HS-27A (cell line): ENCODE measurements at places on chromosomes 2 and 18.
A peak's percentile ranks its signal among the peaks of the same experiment; 100 is the strongest.

GRCh38 chr2:195495351-195495750, 161.7 kb upstream of the SLC39A10 start:
- no peak for DNase-seq

DNA sequence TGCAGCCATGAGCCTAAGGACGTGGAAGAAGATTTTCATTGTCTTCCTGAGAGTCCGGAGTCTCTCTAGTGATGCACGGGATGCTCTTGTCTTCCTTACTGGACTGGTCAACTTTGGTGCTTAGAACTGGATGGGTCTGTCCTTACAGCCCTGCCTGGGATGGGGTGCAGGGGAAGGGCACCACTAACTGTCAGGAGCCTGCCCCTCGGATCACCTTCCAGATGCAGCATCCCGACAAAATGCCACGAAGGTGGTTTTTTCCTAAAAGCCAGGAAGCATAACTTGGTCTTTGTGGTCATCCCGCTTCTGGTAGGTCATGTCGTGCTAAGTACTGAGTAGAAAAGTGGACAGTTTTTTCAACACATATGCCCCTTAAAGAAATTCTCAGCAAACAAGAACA, 207.4 kb upstream of the TWIST2 start:
- no peak for DNase-seq

DNA sequence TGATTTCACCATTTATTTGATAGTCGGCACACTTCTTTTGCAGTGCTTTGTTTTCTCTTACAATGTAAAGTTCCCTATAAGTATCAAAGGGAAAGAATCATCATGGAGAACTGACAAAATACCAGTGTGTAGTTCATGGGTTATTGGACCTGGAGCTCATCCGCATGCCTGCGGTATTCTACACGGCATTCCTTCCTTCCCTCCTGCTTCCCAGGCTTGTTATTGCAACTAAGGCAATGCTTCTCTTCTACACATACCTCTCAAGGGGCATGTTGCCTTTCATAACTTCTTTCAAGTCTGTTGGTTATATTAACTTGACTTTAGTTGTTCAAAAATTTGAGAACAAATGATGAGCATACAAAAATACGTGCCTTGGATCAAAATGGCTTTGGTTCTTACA, 24.3 kb upstream of the FAP start:
- no peak for DNase-seq

- no peak for DNase-seq
These were observed 147.7 kb downstream of the TWIST2 start for GRCh38 chr2:238995634-238996033.

DNA sequence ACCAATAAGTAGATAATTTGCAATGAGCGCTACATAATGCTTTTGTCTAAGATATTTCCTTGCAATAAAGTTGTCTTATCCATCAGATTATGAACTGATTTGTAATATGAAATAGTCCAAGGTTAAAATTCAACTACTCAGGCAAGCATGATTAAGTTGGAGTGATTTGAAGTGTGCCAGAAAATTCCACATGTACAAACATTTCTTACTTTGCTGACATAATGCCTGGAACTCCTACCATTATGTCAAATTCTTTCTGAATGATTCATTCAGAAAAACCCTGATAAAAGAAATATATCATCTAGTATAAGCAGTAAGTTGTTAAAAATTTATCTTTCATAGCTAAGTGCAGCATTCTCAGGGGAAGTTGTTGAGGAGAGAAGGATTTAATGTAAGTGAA, 87.3 kb downstream of the CBLN2 start:
- DNase-seq = no peak

- no peak for DNase-seq
These were observed 58.4 kb upstream of the POMC start for GRCh38 chr2:25226827-25227226.

DNA sequence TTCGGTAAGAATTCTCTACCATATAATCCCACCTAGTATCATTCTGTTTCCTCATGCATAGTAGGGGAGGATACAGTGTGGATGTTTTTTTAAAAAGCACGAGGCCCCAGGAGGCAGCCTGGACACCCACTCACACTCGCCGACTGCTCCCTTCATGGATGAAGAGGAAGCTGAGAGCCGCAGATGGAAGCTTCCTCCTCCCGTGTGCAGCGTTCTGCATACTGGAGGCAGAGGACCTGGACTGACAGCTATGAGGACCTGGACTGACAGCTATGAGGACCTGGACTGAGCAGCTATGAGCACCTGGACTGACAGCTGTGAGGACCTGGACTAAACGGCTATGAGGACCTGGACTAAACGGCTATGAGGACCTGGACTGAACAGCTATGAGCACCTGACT, 234.4 kb downstream of the NDUFA10 start:
- no peak for DNase-seq

DNA sequence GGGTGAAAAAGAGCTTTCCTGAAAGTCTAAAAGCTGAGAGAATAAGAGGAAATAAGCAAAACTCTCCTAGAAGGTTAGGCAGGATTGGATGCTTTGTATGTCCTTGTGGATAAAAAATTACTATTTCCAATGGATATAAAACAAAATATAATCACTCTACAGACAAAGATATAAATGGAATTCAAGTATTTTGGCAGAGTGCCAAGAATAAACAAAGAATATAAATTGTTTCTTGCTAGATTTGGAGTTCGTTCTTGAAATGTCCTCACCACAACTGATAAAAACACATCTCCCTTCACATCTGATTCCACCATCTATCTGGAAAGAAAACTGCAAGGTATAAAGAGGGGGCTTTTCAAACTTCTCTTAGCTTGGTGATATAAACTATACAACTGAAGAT, 13.3 kb downstream of the SULT1C3 start:
- DNase-seq = no peak

DNA sequence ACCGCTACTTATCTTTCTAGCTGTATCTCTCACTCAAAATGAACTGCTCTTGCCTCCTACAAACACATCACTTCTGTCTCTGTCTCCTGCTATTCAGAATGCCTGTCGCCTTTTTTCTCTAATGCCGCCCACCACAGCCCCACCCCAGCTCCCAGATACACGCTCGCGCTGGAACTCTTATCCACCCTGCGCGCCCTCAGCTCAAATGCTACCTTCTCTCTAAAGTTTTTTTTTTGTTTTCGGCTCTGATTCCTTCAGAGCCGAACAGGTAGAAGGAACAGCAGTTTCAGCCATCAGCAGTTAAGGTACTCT, 3.9 kb upstream of the SOS1 start:
- no peak for DNase-seq

- peak; percentile 22 for DNase-seq
These were observed 85.8 kb downstream of the LIPG start for GRCh38 chr18:49647496-49648168.

DNA sequence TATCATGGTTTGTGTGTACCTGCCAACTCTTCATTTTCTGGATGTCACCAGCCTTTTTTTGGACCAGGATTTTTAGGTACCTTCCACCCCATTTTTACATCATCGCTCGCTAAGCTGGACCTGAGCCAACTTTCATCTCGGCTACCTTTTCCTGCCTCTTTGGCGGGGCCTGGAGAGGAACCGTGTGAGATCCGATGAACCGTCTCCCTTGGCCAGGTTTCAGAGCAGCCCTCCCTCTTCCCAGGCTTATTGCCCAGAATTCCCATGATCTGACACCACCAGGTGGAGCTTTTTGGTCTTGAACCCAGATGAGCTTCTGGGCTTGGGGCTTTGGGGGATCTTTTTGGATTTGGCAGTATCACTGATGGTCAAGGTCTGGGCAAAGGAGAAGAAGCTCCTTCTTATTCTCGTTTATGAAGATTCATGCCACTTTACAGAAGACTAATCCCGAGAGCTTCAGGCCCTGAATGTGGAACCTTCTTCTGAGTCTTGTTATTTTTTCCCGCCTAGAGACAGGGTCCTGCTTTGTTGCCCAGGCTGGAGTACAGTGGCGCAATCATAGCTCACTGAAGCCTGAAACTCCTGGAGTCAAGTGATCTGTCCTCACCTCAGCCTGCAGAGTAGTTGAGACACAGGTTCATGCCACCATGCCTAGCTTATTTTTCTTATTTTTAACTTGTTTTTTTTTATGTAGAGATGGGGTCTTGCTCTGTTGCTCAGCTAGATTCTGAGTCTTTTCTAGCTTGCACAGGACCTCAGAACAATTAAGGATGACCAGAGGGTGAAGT, 50.4 kb downstream of the GATA6 start:
- DNase-seq = no peak

- no peak for DNase-seq
These were observed 8.9 kb downstream of the INPP4A start for GRCh38 chr2:98453531-98453930.

DNA sequence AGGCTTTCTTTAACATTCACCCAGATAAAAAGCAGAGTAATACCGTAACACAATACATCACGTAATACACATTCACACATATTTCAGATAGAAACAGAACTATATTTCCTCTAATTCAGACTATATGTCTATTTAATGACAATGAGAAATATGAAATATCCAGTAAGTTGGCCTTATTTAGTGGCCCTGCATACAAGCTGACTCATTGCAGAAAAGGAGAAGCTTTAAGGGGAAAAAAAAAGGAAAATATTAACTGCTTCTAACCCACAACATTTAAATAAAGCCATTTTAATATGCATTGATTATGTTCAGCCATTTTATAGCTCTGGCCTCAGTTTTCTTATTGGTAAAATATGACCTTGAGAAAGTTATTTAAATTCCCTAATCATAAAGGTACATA, 94.8 kb downstream of the PPP1R1C start:
- DNase-seq = no peak
